Chondrocyte (in vitro differentiated cells): ENCODE measurements at places on chromosomes 1 and 21. TPM values are rescaled to one million over a fixed set of nuclear protein-coding genes. Genes with fewer than 3 reads are reported as not detected.

DNA sequence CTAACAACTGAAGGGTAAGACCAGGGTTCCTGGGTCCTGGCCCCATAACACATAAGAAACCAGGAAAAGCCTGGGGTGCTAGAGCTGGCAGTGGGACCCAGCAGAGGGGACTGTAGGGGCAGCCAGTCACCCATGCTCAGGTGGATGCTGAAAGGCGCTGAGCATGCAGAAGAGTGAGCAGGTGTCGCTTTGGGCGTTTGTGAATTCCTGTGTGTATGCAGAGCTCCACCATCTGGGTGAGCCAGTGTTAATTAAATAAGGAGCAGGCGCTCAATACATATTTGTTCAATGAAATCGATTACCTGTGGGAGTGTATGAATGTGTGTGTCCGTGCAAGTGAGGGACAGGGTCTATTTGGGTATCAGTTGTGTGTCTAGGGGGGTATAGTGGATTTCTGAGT, 499 bp downstream of the C1QA start:
- peaks cover 2% of the 10 kb centered on the region for H3K36me3 ChIP-seq
- H3K4me3 ChIP-seq: no peak overlapping the region
- H3K27ac ChIP-seq: no peak overlapping the region
- peaks cover 5% of the 10 kb centered on the region for H3K4me1 ChIP-seq
- no peak for DNase-seq

- H3K27ac ChIP-seq: no peak overlapping the region
- H3K36me3 ChIP-seq: no peaks in the 10 kb centered on the region
- no peak for DNase-seq
- no peaks in the 10 kb centered on the region for H3K27me3 ChIP-seq
- peaks cover 11% of the 10 kb centered on the region for H3K4me1 ChIP-seq
Observed at GRCh38 chr1:98421085-98421435, 240.5 kb upstream of the SNX7 start.

GRCh38 chr1:42189931-42190853, 25.6 kb upstream of the GUCA2A start:
- H3K36me3 ChIP-seq: peaks cover 16% of the 10 kb centered on the region
- no peak for DNase-seq
- peaks cover 12% of the 10 kb centered on the region for H3K4me1 ChIP-seq
- no peaks in the 10 kb centered on the region for H3K27me3 ChIP-seq

- H3K27ac ChIP-seq: no peak overlapping the region
- no peaks in the 10 kb centered on the region for H3K27me3 ChIP-seq
- peaks cover 68% of the 10 kb centered on the region for H3K4me1 ChIP-seq
- H3K4me3 ChIP-seq: no peak overlapping the region
Observed at GRCh38 chr1:85148524-85149250, 52.1 kb downstream of the SYDE2 start.

DNA sequence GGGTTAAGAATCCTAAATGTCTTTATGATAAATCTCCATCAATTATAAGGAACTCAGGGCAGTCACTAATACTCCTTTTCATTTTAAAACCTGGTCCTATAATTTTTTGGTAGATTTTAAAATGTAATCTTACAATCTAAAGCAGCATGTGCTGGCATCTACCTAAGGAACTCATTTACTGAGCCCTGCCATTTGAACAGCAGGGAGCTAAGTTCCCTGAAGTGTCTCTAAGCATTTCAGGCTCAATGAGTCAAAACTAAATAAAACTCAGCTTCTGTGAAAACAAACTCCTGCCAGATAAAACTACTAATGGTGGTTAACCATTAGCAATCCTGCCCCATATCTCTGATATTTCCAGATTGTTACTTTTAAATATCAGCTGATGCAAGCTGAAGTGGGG, 1371.8 kb upstream of the PRMT6 start:
- H3K27ac ChIP-seq: no peak overlapping the region
- H3K4me3 ChIP-seq: no peak overlapping the region
- H3K4me1 ChIP-seq: peaks cover 17% of the 10 kb centered on the region
- H3K36me3 ChIP-seq: no peaks in the 10 kb centered on the region
- DNase-seq: no peak
- no peaks in the 10 kb centered on the region for H3K27me3 ChIP-seq

GRCh38 chr1:1305300-1306069, 2.2 kb downstream of the ACAP3 start:
- H3K4me1 ChIP-seq: peaks cover 30% of the 10 kb centered on the region
- peak overlapping the region; percentile 32 for H3K27ac ChIP-seq
- peak overlapping the region; percentile 82 for H3K4me3 ChIP-seq
- H3K36me3 ChIP-seq: no peaks in the 10 kb centered on the region
- no peak for DNase-seq

NUAK2 gene
- 1.7 to 3.3 TPM (median 3.3 TPM) in 3 replicates for total RNA-seq

DNA sequence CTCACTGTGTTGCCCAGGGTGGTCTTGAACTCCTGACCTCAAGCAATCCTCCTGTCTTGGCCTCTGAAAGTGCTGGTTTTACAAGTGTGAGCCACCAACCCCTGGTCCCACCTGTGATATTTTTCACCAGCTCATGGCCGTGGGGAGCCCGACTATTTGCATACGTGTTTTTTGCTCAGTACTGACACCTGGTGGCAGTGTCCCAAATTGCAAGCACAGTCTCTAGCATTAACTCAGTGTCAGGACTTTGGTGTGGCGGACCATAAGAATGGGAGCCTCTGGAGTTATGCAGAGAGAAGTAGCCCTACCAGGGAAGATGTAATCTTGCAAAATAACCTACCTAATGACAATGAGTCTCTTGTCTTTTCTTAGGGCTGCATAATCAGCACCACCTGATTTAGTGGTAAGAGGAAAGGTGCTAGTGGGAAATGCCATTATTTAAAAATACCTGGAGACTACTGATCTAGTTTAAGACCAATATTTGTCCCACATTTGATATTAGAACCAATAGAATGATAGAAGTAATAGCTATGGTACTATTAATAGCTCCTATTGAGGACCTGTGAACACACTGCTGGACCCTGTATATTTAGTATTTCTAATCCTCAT, 305.4 kb downstream of the DISC1 start:
- no peak for DNase-seq
- H3K27ac ChIP-seq: no peak overlapping the region
- no peaks in the 10 kb centered on the region for H3K27me3 ChIP-seq
- no peaks in the 10 kb centered on the region for H3K36me3 ChIP-seq
- no peak overlapping the region for H3K4me3 ChIP-seq
- peaks cover 29% of the 10 kb centered on the region for H3K4me1 ChIP-seq

GRCh38 chr1:204267191-204267601, 53.4 kb upstream of the GOLT1A start:
- no peak for DNase-seq
- H3K4me1 ChIP-seq: peaks cover 3% of the 10 kb centered on the region

DNA sequence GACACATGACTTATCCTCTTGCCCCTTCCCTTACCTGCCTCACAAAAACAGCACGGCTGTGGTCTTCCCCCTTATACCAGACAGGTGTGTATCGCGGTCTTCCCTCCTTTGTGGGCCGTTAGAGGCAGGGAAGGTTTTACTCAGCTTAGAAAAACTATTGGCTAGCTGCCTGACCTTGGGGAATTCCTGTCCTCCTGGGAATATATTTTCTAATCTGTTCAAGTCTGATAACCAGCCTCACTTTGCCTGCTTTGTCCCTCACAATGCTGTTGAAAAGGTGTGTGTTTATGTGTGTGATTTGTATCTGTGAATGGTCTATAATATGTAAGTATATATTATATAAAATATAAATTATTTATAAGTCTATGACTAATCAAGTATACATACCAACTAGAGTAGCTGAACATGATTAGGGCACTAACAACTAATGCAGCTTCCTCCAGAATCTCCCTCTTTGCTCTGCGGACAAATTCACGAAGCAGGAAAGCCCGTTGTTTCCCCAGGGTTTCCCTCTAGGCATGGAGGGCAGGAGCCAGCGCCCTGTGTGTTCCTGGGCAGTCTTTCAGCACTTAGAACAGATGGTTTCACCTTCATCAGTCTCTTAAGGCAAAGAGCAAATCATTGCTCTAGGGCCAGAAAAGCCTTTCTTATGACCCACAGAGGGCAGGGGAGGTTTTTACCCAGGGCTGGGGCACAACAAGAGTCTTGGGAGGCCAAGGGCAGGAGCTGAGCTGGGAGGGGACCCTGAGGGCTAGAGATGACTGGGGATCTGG, 25.6 kb downstream of the SLC26A9 start:
- no peak overlapping the region for H3K4me3 ChIP-seq
- no peak for DNase-seq
- H3K27me3 ChIP-seq: no peaks in the 10 kb centered on the region

DNA sequence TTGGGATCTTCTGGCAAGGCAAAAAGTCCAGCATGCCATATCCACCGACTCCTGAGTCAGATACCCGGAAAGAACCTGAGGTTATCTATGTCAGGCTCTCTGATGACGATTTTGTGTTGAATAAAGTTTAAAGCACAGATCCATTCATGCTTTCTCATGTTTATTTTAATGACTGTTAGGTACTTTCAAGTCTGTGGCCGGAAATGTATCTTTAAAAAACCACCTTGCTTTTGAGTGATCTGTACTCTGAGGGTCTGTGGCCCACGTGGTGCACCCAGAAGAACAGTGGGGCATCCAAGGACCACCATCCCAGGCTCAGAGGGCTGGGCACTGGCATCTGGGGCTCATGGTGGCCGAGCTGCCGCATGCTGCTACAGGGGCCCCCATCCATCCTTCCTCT, 30.1 kb upstream of the VASH2 start:
- H3K27ac ChIP-seq: no peak overlapping the region
- no peak for DNase-seq
- H3K4me3 ChIP-seq: no peak overlapping the region

GRCh38 chr1:93963585-93963984, 54.4 kb upstream of the GCLM start:
- no peak overlapping the region for H3K4me3 ChIP-seq
- no peaks in the 10 kb centered on the region for H3K36me3 ChIP-seq
- H3K27ac ChIP-seq: no peak overlapping the region
- no peak for DNase-seq
- H3K4me1 ChIP-seq: peaks cover 19% of the 10 kb centered on the region

ADORA3 gene
- total RNA-seq: not detected in 3 replicates

DNA sequence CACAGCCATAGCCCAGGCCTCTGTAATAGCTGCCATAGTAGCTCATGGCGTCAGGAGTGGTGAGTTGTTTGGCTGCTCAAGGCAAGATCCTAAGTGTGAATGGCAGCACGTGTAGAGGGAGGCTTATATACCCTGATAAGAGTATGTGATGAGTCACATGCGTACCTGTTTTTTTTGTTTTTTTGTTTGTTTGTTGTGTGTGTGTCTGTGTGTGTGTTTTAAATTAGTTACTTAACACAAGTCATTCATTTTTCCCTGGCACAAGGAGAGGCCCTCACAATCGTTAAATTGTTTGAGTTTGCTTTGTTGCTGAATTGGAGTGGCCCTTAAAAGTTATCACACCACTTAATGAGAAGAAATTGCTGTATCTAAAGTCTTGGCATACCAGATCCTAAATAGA, at the start of gene KRTAP19-4:
Gene KRTAP19-4 (minus strand): TSS at position 101 of the 400 bp plus-strand sequence. CDS start 55 bp downstream, at position 46.
- peaks cover 6% of the 10 kb centered on the region for H3K4me1 ChIP-seq

COPA gene
- 223 to 284 TPM (median 239 TPM) in 3 replicates for total RNA-seq

DNA sequence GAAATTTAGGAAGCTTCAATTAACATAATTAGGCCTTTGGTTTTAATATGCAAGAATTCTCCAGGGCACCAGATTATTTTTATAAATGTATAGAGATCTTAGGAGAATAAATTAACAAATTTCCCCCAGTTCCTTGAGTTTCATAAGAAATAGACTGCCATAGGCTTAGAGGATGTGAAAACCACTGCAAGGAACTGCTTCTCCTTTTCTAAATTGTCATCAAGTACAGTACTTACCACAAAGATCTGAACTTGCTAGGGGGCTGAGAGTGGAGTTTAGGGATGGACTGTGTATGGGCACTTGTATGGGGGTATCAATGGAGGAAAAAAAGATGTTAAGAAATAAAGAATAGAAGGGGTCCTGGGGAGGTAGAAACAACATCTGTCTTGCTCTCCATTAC, 31.1 kb downstream of the LHX8 start:
- H3K36me3 ChIP-seq: no peaks in the 10 kb centered on the region
- no peaks in the 10 kb centered on the region for H3K4me1 ChIP-seq
- peaks cover 10% of the 10 kb centered on the region for H3K27me3 ChIP-seq
- DNase-seq: no peak
- no peak overlapping the region for H3K4me3 ChIP-seq
- H3K27ac ChIP-seq: no peak overlapping the region

- H3K36me3 ChIP-seq: no peaks in the 10 kb centered on the region
- H3K27me3 ChIP-seq: peaks cover 9% of the 10 kb centered on the region
- H3K4me3 ChIP-seq: no peak overlapping the region
- H3K4me1 ChIP-seq: peaks cover 21% of the 10 kb centered on the region
- peak overlapping the region; percentile 72 for H3K27ac ChIP-seq
- DNase-seq: no peak
Observed at GRCh38 chr1:205325334-205325884, 3.9 kb upstream of the NUAK2 start.

- peaks cover 80% of the 10 kb centered on the region for H3K4me1 ChIP-seq
- H3K4me3 ChIP-seq: no peak overlapping the region
- H3K36me3 ChIP-seq: peaks cover 23% of the 10 kb centered on the region
- DNase-seq: no peak
Observed at GRCh38 chr21:34878940-34879339, 170.2 kb downstream of the RUNX1 start.

IGSF9 gene
- total RNA-seq: not detected in 3 replicates

- H3K4me1 ChIP-seq: peaks cover 7% of the 10 kb centered on the region
- no peak overlapping the region for H3K27ac ChIP-seq
- H3K4me3 ChIP-seq: no peak overlapping the region
- DNase-seq: no peak
- H3K27me3 ChIP-seq: no peaks in the 10 kb centered on the region
- H3K36me3 ChIP-seq: no peaks in the 10 kb centered on the region
Observed at GRCh38 chr1:60262701-60263100, 189.1 kb upstream of the C1orf87 start.

DNA sequence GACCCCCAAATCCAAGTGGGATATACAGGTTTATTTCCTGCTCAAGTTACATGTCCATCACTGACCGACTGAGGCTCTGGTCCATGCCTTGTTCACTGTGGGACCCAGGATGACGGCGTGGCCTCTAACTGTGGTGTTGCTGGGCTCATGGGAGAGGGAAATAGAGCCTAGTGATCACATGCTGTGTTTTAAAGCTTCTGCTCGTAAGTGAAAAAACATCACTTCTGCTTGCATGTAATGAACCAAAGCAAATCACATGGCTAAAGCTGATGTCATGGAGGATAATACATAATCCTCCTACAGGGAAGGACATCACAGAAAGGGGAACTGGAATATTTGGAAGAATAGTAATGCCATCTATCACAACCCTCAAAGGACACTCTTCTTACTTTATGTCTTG, 107.6 kb downstream of the FASLG start:
- peaks cover 2% of the 10 kb centered on the region for H3K27me3 ChIP-seq
- H3K4me1 ChIP-seq: peaks cover 8% of the 10 kb centered on the region
- DNase-seq: no peak
- no peak overlapping the region for H3K27ac ChIP-seq
